Bronchial epithelial cell (primary cell): ENCODE measurements at places on chromosomes 1 and 21.

GRCh38 chr1:3198371-3199271 is 129.6 kb downstream of the PRDM16 start:
- DNase-seq, result no peak

- peak; percentile 10 for DNase-seq
These were observed 235.4 kb upstream of the LYPLAL1 start for GRCh38 chr1:218938259-218938658.

GRCh38 chr1:84117868-84118267 is 26.2 kb upstream of the PRKACB start:
- peak; percentile 46 for DNase-seq

GRCh38 chr1:38487396-38487795 is 372.2 kb downstream of the RRAGC start:
- DNase-seq, result no peak

DNA sequence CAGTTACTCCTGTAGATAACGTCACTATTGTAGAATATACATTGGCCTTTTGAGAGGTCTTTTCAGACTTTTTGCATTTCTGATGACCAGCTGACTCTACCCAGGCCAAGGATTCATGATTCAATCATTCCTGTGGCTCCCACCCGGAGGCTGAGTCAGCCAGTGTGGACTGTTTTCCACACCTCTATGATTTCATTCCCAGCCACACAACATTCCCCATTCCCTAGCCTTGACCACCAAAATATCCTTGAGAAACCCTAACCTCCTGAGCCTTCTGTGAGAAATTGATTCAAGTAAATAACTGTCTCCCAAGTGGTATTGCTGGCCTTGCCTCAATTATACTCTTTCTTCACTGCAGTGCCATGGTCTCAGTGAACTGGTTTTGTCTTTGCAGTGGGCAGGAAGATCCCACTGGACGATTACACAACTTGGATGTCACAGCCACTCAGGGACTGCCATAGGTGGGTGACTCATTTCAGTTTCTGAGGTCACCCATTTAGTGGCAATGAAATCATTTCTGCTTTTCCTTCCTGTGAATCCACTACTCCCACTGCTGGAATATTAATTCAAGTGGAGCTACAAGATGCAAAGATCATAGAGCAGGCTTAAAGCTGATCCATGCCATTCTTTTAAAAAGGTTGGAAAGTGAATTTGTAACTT is 518.6 kb upstream of the ZP4 start:
- DNase-seq, result peak; percentile 15

DNA sequence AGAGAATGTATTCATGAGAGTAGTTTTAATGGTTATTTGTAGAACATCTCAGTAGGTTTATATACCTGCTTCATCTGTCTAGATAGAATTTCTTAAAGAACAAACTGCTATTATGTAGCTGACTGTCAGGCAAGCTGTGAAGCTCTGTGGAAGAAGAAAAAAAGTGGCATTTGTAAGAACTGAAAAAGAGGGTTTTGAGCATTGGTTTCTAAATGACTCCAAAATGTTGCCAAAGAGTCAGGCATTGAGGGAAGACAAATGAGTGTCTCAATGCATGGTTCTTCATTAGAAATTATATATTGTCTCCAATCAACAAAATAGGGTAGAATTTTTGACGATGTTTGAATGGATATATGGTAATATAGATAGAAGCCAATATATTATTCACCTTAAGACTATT is 1276.1 kb downstream of the KCNT2 start:
- no peak for DNase-seq

- no peak for DNase-seq
These were observed 4.1 kb upstream of the TPRG1L start for GRCh38 chr1:3620708-3621107.

- no peak for DNase-seq
These were observed 13.8 kb upstream of the UBL4B start for GRCh38 chr1:110098222-110099026.

DNA sequence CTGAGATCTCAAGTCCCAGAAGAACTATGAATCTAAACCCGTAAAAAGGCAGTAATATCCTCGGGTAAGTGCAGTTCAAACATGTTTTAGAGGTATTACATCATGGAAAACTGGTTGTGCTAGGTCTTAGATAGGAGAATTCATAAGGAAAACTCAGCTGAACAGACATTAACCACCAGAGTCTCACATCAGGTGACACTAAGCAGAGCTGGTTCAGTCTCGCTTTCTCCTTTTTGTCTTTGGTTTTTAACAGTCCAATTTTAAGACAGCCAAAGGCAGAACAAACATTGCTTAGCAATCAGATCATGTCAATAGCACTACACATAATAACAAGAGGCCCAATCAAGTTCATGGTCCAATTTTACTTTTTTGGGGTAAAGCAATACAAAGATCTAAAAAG is 63.1 kb upstream of the MUTYH start:
- peak; percentile 82 for DNase-seq

DNA sequence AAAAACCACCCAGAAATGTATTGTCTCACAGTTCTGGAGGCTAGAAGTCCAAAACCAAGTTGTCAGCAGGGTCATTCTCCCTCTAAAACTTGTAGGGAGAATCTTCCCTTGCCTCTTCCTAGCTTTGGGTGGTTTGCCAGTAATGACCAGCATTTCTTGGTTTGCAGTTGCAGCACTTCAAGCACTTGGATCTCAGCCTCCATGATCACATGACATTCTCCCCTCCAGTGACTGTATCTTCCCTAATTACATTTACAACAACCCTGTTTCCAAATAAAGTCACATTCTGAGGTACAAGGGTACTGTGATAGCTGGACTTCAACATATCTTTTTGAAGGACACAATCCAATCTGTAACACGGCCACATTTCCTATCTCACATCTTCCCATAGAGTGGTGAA is 37.2 kb downstream of the EVI5 start:
- DNase-seq, result no peak

GRCh38 chr1:234144901-234145300 is 228.4 kb upstream of the COA6 start:
- no peak for DNase-seq

DNA sequence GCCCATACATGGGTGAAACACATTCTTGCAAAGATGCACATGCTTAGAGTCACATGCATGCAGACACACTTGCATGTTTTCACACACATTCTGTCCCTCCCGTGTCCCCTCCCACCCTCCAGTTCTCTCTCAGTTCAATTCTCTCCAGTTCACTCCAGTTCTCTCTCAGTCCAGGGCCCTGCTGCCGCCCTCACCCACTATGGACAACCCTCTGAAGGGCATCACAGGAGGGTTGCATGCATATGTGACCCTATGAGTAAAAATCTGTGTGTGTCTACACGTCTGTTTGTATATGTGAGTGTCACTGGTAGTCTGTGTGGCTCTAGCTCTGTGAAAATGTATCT is 21.8 kb upstream of the ADGRB2 start:
- no peak for DNase-seq

DNA sequence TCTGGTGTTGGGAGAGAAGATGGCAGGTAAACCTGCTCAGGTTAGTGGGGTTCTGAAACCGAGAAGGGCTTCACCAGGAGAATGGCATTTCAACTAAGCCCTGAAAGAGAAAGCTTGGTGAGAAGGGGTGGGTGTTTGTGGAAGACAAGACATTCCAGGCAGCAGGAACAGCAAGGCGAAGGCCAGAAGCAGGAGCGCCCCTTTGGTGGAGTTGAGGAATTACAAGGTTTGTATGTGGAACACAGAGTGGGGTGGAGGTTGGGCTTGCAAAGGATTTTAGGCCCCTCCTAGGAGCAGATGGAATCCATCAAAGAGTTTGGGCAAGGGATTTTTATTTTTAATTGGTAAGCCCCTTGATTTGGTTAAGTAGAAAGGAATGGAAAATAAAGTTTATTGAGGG is 24.8 kb upstream of the ELOA start:
- peak; percentile 41 for DNase-seq

DNA sequence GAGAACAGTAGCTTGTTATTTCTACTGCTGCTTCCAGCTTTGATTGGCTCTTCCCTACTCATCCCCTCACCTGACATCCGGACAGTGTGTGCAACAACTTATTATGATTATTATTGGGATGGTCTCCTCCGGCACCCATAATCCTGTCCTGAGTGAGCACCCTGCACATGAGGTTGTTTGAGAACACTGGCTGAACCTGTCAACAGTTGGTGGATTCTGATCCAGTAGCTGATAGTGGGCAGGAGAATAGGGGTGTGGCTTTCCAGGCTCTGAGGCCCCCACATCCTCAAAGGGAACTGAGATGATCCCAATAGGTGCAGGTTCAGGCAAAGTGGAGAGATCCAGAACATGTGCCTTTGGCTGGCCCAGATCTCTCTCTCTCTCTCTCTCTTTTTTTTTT is 60.5 kb downstream of the RUNX1 start:
- DNase-seq, result no peak

- DNase-seq, result peak; percentile 65
These were observed 80.6 kb upstream of the IPO9 start for GRCh38 chr1:201748335-201748734.

DNA sequence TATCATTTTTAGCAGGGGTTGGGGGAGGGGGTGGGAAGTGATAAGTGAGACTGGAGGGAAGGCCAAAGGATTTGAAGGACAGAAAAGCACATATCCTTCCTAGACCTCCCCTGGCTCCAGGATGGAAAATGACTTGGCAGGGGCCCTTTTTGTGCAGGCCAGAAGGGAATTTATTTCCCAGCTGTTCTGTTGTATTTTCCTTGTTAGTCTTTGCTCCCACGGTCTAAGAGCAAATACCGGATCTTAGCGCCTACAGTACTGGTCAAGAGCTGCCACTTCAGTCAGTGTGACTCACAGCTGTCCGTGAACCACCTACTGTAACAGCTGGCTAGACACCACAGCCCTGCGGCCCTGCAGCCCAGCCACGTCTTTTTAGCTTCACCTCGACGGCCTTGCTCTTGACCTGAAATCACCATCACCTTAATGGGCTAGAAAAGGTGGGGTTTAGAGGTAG is 51.0 kb upstream of the ERRFI1 start:
- DNase-seq, result peak; percentile 91

- no peak for DNase-seq
These were observed 27.6 kb downstream of the RRP1B start for GRCh38 chr21:43686811-43687565.

GRCh38 chr1:103496014-103496635 is 29.4 kb upstream of the RNPC3 start:
- peak; percentile 73 for DNase-seq

DNA sequence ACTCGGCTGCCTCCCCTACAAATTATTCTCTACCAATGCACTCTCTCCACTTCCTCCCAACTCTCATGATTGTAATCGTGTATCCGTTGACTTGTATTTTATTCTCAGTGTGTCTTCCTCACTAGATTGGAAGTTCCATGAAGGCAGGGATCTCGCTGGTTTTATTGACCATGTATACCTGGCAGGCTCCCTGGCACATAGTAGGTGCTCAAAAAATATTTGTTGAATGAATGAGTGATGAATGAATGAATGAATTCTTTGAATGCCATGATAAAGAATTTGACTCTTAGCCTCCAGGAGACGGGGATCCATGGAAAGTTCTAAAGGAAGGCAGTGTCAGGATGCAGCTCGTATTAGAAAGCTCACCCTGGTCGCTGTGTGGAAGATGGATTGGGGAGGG is 28.8 kb upstream of the WASF2 start:
- no peak for DNase-seq
